Natural killer cell treated with Interleukin-12 subunit alpha and Interleukin-12 subunit beta and Interleukin-15 and Interleukin-18, amount 100 ng/mL, for 72 hours (primary cell): ENCODE measurements at places on chromosomes 4 and X. TPM values are rescaled to one million over a fixed set of nuclear protein-coding genes. Genes with fewer than 3 reads are reported as not detected.

DNA sequence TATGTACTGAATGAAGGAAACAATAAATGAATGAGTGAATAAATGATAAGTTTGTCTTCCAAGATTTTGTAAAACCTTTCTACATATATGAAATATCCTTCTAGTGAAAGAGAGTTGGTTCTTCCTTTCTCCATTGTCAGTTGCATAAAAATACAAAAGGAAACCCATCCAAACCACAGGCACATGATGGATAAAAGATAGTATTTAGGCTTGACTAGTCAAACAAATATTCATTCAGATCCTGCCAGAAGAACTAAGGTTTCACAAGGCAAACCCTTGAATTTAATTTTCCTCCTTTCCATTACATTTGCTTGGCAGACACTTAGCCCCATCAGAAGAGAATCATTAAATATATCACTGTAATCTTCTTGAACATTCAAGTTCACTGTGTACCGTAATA, 208.4 kb downstream of the COL25A1 start:
- no peaks in the 10 kb centered on the region for H3K4me1 ChIP-seq
- no peak overlapping the region for H3K27ac ChIP-seq
- no peaks in the 10 kb centered on the region for H3K27me3 ChIP-seq

- no peak overlapping the region for H3K4me3 ChIP-seq
- H3K36me3 ChIP-seq, result no peaks in the 10 kb centered on the region
- no peak overlapping the region for H3K27ac ChIP-seq
Measured at GRCh38 chrX:51891821-51892551, 1.4 kb upstream of the MAGED1 start.

- no peak for DNase-seq
- peak overlapping the region; percentile 9 for H3K27ac ChIP-seq
- no peaks in the 10 kb centered on the region for H3K4me1 ChIP-seq
Measured at GRCh38 chr4:56130606-56131155, 181.9 kb downstream of the CEP135 start.

Gene OTC
- total RNA-seq, result not detected

DNA sequence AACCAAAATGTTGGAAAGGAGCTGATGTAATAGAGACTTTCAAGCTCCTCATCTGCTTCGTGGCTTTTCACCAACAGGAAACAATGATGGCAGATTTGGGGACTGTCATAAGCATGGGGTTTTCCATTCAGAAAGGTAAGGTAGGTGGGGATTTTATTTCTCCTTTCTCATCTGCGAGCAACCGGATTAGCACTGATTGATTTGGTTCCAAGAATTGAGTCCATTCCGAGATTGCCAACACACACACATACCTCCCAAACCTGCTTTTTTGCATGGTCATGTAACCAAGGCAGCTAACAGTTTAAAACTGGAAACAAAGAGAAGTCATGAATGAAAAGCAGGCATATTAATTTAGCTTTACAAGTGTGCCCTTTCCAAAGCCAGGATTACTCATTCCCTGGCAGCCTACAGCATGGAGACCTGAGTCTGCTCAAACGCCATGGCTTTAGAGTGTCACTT, 63.0 kb upstream of the LNX1 start:
- H3K36me3 ChIP-seq, result no peaks in the 10 kb centered on the region
- H3K27me3 ChIP-seq, result peaks cover 7% of the 10 kb centered on the region

- DNase-seq, result no peak
- H3K27ac ChIP-seq, result no peak overlapping the region
- no peaks in the 10 kb centered on the region for H3K4me1 ChIP-seq
Measured at GRCh38 chr4:161208564-161208963, 955.2 kb downstream of the FSTL5 start.

DNA sequence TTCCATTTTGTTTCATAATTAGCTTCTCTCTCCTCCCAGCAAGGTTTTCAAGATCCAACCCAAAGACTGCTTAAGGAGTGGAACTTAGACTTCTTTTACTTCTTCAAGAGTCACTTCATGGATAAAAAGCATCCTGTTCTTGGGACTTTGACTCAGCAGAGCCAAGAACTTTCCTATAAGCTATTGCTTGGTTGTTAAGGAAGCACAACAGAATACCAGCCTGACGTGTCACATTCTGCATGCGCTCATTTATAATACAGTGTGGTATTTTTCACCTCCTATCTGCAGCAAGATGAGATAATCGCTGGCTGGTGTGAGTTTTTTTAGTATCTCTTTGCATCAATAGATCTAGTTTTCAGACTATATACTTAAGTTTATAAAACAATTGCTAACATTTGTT, 152.1 kb downstream of the PALLD start:
- no peaks in the 10 kb centered on the region for H3K4me1 ChIP-seq
- no peak overlapping the region for H3K27ac ChIP-seq
- no peak for DNase-seq
- no peak overlapping the region for H3K4me3 ChIP-seq
- H3K36me3 ChIP-seq, result no peaks in the 10 kb centered on the region
- peaks cover 23% of the 10 kb centered on the region for H3K27me3 ChIP-seq

- peaks cover 16% of the 10 kb centered on the region for H3K4me1 ChIP-seq
- no peaks in the 10 kb centered on the region for H3K36me3 ChIP-seq
- no peaks in the 10 kb centered on the region for H3K27me3 ChIP-seq
- DNase-seq, result no peak
- H3K4me3 ChIP-seq, result peak overlapping the region; percentile 100
Measured at GRCh38 chr4:74397748-74398426, 32.9 kb downstream of the EREG start.

Gene FGD1
- total RNA-seq, result not detected

Gene G6PD
- total RNA-seq, result 115 TPM

- H3K4me1 ChIP-seq, result no peaks in the 10 kb centered on the region
- H3K27ac ChIP-seq, result no peak overlapping the region
- H3K36me3 ChIP-seq, result peaks cover 5% of the 10 kb centered on the region
- DNase-seq, result no peak
Measured at GRCh38 chrX:7264399-7264798, 116.4 kb upstream of the PUDP start.

GRCh38 chrX:11423362-11423818, 130.2 kb downstream of the AMELX start:
- H3K36me3 ChIP-seq, result no peaks in the 10 kb centered on the region
- no peak overlapping the region for H3K4me3 ChIP-seq
- no peaks in the 10 kb centered on the region for H3K27me3 ChIP-seq
- peaks cover 4% of the 10 kb centered on the region for H3K4me1 ChIP-seq
- no peak overlapping the region for H3K27ac ChIP-seq
- DNase-seq, result no peak

Gene HSPA4L
- total RNA-seq, result 10.5 TPM
